Dorsolateral prefrontal cortex (tissue), 122 donors: ENCODE measurements at places on chromosomes 11 and 22. TPM values are rescaled to one million over a fixed set of nuclear protein-coding genes. Genes with fewer than 3 reads are reported as not detected.

The RTN4R gene
- 47.1 TPM for total RNA-seq

The RASGRP2 gene
- 38.7 TPM for total RNA-seq

The P2RY2 gene
- total RNA-seq = 0.84 TPM

The TMEM151A gene
- total RNA-seq = 59.9 TPM

The KRTAP5-11 gene
- total RNA-seq = 0.95 TPM

The PRR5 gene
- total RNA-seq = 17.9 TPM

The KCNJ5 gene
- 2.6 TPM for total RNA-seq

The SCN2B gene
- 56.1 TPM for total RNA-seq

The UBE2L6 gene
- total RNA-seq = 58.7 TPM

The TRPC6 gene
- total RNA-seq = 1.7 TPM

The C11orf97 gene
- total RNA-seq = 1.3 TPM

The CBLIF gene
- not detected for total RNA-seq

The POU2AF2 gene
- total RNA-seq = not detected

The TPBGL gene
- 2.0 TPM for total RNA-seq

The CCDC116 gene
- 0.56 TPM for total RNA-seq

The TXNRD2 gene
- 28.6 TPM for total RNA-seq
